ENCODE measurements at places on chromosomes 3 and 15.

DNA sequence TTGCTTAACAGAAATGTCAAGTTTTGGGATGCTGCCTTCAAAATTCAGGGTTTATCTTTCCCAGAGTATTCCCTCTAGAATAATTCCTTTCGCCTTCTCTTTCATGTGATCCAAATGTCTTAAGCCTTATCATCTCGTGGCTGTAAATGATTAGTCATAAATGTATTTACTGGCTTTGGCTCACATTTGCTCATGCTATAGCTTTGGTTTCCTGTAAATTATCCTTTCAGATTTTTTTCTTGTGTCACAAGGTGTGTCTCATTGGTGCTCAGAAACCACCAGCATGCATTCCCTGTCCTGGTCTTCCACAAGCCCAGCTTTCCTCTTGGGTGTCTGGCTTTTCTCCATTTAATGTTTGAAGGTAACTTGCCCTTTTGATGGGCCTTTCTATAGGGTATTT is 692.7 kb upstream of the ALCAM start:
- no peak for DNase-seq

DNA sequence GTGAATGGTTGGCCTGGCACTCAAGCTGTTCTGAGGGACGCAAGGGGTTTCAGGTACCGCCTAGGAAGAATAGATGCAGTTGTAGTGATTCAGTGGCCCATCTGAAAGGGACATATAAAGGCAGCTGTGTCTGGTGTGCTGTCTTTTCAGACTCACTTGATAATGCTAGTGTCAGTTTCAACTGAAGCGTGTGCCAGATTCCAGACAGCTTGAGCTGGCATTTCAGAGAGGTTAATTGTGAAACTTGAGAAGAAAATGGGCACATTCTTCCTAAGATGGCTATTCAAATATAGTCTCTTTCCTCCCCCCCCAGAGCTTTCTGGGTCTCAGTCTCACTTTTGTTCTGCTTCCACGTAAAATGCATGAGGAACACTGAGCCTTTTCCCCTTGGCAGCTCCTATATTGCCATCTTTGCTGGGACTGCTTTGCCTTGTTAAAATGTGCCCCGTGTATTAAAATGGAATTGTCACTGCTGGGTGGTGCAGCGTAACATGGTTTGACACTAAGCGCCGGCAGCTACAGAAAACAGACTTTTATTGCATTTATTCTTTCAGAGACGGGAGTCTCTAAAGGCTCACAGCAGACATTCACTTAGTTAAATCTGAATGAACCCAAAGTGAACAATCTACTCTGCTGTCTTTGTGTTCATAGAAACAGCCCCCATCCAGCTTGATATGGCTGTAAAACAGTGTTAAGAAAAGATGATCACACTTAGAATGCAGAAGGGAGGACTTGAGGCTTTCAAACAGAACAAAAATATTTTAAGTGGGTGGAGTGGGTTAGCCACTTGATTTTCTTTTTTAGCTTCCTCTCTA is 478.7 kb downstream of the RBMS3 start:
- peak; percentile 5 for DNase-seq

DNA sequence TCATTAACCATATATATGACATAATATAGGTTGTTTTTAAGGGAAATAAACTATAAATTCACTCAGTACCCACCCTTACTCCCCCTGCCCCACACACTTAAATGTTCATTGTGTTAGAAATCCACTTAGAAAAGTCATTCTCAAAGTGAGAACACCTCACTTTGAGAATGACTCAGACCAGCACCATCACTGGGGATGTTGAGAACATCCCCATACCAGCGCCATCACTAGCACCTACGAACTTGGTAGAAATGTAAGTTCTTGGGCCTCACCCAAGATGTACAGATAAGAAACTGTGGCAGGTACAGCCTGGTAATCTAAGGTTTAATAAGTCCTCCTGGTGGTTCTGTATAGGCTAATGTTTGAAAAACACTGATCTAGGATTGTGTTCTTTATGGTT is 362.6 kb downstream of the LPP start:
- DNase-seq = no peak

GRCh38 chr3:127754411-127755304 is 67.7 kb downstream of the MGLL start:
- no peak for DNase-seq

GRCh38 chr3:134381076-134381475 is 6.8 kb upstream of the AMOTL2 start:
- no peak for DNase-seq

- no peak for DNase-seq
These were observed 111.8 kb upstream of the ADAMTS9 start for GRCh38 chr3:64799606-64800005.

- DNase-seq = no peak
These were observed 60.8 kb upstream of the ARHGEF26 start for GRCh38 chr3:154060238-154061000.

DNA sequence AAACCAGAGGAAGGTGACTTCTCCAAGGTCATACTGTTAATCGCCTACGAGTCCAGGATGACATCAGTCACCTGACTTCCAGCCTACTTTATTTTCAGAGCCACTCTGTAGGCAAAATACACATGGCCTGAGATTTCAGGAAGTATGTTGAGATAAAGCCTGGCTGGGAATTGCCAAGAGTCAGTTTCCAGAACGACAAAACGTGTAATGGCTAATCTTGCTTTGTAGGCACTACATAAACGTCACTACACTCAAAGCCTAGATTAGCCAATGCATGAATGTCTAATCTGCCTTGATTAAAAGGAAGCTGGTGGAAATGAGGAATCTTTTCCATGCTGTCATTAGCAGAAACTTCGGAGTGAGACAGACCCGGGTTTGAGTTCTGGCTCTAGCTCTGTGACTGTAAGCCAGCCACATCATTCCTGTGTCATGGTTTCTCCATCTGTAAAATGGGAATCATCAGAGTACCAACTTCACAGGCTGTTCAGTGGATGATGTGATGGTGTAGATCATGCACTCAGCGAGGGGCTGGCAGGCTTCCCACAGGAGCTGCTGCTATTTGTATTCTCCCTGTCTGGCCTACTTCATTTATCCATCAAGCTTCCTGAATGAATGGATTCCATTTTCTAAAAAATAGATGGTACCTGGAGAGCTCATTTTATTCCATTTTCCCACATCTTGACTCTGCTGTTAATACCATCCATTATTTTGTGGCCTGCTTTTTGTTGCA is 241.9 kb downstream of the XXYLT1 start:
- DNase-seq = no peak

DNA sequence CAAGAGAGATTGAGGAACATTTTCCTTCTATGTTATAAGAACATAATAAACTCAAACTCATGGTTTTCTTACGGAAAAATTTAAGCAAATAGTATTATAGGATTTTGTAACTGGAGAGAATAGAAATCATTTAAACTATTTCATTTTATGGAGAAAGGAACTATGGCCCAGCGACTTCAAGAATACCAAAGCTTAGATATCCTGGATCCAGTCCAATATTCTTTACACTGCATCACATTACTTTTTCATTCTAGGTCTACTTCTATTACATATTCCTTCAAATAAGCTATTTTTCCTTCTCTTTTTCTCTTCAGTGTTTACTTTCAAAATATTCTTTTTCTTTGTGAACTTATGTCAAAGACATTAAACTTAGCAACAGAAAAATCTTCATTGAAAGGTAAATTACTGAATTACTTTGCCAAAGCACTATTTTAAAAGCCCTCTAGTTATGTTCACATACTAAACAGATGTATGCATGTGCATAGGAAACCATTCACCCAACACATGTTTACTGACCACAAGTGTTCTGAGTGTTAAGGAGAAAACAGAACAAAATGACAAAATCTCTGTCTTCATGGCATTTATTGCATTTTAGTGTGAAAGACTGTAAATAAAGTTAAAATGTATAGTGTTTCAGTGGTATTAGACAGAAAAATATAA is 20.4 kb downstream of the KPNA4 start:
- DNase-seq = no peak

- DNase-seq = no peak
These were observed 180.2 kb downstream of the TNIK start for GRCh38 chr3:171279972-171280371.

DNA sequence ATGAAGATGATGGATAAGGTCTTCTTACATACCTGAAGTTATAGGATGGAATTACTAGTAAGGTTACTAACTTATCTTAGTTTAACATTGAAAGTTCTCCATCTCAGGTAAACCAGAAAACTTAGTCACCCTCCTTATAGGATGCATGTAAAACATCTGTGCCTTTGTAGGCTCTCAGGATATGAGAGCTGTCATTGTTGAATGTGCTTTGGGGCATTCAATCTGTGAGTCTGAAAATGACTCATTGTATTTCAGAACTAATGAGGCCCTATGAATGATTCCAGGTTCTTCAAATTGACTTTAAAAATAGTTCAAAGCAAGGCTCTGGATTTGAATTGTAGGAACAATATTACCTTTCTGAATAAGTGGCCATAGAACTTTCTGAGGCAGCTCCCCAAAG is 237.7 kb upstream of the AZI2 start:
- no peak for DNase-seq

DNA sequence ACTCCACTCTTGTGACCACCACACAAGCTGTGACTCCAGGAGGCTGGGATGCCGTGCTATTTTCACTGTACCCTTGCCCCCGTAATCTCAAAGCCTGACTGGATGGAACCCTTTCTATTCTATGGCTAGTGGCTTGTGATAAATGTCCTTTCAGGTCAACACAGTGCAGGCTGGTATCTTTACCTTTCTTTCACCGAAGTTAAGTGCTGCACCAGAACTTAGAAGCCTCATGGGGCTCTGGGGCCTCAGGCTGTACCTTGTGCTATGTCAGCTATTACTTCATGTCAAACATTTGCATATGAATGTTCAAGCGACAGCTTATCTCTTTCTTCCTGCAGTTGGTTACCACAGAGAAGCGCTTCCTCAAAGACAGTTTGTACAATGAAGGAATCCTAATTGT is 66.8 kb downstream of the RPL39L start:
- DNase-seq = no peak

- DNase-seq = no peak
These were observed 54.3 kb upstream of the SNRPA1 start for GRCh38 chr15:101349047-101349951.

- DNase-seq = no peak
These were observed 658.3 kb downstream of the TUSC7 start for GRCh38 chr3:117367861-117368260.

DNA sequence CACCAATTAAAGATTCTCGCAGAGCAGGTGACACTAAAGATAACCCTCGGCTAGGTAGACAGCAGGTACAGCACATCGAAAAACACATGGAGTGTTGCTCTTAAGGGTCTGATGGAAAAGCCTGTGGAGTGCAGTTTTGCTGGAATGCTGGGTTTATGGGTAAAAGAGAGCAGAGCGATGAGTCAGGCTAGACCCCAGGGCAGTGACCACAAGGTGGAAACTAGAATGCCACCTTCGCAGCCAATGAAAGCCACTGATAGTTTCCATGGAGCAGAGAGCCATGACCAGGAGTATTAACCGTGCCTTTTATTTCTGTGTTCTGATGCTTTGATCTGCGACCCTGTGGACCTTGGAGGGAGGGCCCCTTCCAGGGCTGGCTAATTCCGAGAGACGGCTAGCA is 149.8 kb downstream of the GABRB3 start:
- no peak for DNase-seq

DNA sequence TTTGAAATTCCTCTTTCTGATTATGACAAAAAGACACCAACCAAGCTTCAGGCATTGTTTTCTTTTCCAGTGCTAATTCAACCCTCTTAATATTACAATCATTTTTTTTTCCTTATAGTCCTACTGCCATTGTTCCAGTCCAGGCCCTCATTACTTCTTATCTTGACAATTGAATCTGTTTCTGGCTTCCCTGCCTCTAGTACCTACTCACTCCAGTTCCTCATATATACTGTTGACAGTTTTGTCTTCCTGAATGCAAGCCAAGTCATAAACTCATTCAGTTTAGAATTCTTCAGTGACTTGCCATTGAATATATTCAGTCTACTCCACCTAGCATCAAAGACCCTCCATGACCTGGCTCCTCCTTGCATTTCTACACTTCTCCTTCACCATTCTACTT is 507.4 kb downstream of the FGF12 start:
- DNase-seq = no peak

Measured in NCI-H1092 (cell line).